ENCODE measurements at places on chromosomes 3 and 15. TPM values are rescaled to one million over a fixed set of nuclear protein-coding genes. Genes with fewer than 3 reads are reported as not detected.

GRCh38 chr15:92120094-92120795, 266.7 kb downstream of the SLCO3A1 start:
- DNase-seq = no peak
- peaks cover 15% of the 10 kb centered on the region for H3K4me1 ChIP-seq
- peaks cover 25% of the 10 kb centered on the region for H3K36me3 ChIP-seq
- no peak overlapping the region for H3K4me3 ChIP-seq
- no peaks in the 10 kb centered on the region for H3K27me3 ChIP-seq
- no peak overlapping the region for H3K27ac ChIP-seq

GRCh38 chr15:92343924-92344643, 49.6 kb upstream of the ST8SIA2 start:
- no peak overlapping the region for H3K4me3 ChIP-seq
- no peak for DNase-seq
- peaks cover 17% of the 10 kb centered on the region for H3K27me3 ChIP-seq
- no peak overlapping the region for H3K27ac ChIP-seq
- no peaks in the 10 kb centered on the region for H3K36me3 ChIP-seq

DNA sequence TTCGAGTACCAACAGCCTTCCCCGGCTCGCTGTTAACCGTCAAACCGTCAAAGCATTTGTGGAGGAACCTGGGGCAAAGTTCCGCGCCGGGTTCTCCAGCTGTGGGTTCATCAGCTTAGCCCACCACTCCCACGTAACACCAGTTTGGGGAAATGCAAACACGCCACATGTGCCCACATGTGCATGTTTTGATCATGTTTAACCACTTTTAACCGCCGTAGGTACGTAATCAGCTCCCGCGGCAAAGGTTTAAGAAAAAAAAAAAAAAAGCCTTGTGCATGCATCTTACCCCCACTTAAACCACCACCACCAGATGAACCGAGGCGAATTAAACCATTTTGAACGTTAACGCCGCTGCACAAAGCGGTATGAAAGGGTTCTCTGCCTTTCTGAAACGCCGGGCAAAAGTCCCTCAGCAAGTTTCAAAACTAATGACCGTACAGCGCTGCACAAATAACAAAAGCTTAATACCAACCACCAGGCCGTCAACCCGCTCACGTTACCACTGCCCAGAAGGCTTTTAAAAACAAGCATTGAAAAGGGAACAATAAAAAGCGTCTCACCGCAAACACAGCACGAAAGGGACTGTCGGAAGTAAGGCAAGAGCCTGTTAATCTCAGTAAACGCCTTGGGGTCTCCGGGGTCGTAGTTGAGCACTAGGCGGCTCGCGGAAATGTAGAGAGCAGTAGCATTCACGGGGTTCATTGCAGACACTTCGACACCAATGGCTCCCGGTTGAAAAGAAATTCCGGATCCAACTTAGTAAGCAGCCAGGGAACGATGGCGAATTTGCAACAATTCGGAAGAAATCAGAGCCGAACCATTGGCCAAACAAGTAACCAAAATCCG, 1.5 kb downstream of the MSL2 start:
- H3K4me1 ChIP-seq = no peaks in the 10 kb centered on the region
- H3K27ac ChIP-seq = peak overlapping the region; percentile 97
- H3K4me3 ChIP-seq = peak overlapping the region; percentile 80
- H3K36me3 ChIP-seq = no peaks in the 10 kb centered on the region
- DNase-seq = no peak

DNA sequence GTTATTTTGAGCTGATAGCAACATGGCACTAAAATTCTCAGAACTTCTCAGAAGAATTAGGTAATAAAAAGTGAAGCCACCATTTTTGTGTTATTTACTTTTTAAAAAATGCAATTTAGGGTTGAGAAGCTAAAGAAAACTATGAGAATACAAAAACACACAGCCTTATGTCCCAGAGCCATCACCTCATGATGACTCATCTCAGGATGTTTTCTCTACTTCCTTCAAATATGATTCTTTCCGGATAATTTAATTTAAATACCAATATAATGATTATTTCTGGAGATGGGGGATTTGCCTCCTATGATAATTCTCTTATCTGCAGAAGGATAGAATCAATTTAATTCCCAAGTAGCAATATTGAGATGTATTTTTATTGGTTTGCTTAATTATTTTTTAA, 105.6 kb upstream of the BFSP2 start:
- no peaks in the 10 kb centered on the region for H3K4me1 ChIP-seq
- no peak for DNase-seq

LOXL1 gene
- total RNA-seq = 21.8 TPM

MESP2 gene
- not detected for total RNA-seq

SLC7A14 gene
- total RNA-seq = not detected

LRRC2 gene
- 1.5 TPM for total RNA-seq

Measured in tibial nerve (tissue), 4 donors.